SJSA1 (cell line): ENCODE measurements at places on chromosomes 2 and 18. TPM values are rescaled to one million over a fixed set of nuclear protein-coding genes. Genes with fewer than 3 reads are reported as not detected.

ZAP70 gene
- total RNA-seq, result not detected in 2 replicates

HK2 gene
- 5.0 and 7.1 TPM in 2 replicates for total RNA-seq

MPP4 gene
- 3.3 and 5.3 TPM in 2 replicates for total RNA-seq

DNA sequence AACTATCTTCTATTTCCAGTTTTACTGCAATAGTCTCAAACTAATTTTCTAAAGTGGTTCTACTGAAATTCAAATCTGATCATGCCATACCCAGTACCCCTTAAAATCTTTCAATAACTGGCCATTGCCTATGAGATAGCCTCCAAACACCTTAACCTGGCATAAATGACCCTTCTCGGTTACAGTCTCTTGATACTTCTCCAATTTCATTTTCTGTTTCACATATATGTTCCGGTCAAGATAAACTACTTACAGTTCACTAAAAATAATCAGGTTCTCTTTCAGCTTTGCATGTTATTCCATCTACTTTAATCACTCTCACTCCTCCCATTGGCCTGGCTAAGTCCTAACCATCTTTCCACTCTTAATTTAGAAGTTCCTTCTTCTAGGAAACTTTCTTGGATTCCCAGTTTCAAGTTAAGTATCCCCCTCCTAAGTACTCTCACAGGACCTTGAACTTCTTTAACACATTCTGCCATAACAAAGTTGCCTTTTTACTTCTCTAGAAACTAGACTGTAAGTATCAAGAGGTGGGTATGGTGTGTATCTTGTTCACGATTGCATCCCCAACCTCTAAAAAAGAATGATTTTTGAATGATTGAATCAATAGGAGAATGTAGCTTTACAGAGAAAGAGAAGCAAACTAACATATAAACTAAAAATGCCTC is 110.2 kb upstream of the RBBP8 start:
- no peaks in the 10 kb centered on the region for H3K36me3 ChIP-seq
- peaks cover 6% of the 10 kb centered on the region; the same call in 1 of the 2 replicates for H3K27me3 ChIP-seq
- peaks cover 4% of the 10 kb centered on the region; the same call in 1 of the 2 replicates for H3K4me1 ChIP-seq
- no peak overlapping the region for H3K27ac ChIP-seq
- no peak overlapping the region for H3K4me3 ChIP-seq

CDH19 gene
- not detected in 2 replicates for total RNA-seq

CFC1 gene
- not detected in 2 replicates for total RNA-seq

- no peaks in the 10 kb centered on the region for H3K4me1 ChIP-seq
- no peak overlapping the region for H3K27ac ChIP-seq
- H3K27me3 ChIP-seq, result no peaks in the 10 kb centered on the region
- DNase-seq, result no peak
- H3K4me3 ChIP-seq, result no peak overlapping the region
- no peaks in the 10 kb centered on the region for H3K36me3 ChIP-seq
Observed at GRCh38 chr2:59726228-59727120, 827.0 kb downstream of the BCL11A start.

- H3K36me3 ChIP-seq, result no peaks in the 10 kb centered on the region
- H3K27ac ChIP-seq, result no peak within 1 kb of the TSS
- H3K27me3 ChIP-seq, result no peaks in the 10 kb centered on the region
- DNase-seq, result no peak
- peaks cover 13% of the 10 kb centered on the region for H3K4me1 ChIP-seq
Observed at GRCh38 chr2:233760043-233760442, at the start of gene UGT1A1. Gene UGT1A1, plus strand, starts transcription at chr2:233760270. Its CDS starts 18 bp downstream, at chr2:233760288.

TMEM200C gene
- 3.9 and 8.1 TPM in 2 replicates for total RNA-seq

DNA sequence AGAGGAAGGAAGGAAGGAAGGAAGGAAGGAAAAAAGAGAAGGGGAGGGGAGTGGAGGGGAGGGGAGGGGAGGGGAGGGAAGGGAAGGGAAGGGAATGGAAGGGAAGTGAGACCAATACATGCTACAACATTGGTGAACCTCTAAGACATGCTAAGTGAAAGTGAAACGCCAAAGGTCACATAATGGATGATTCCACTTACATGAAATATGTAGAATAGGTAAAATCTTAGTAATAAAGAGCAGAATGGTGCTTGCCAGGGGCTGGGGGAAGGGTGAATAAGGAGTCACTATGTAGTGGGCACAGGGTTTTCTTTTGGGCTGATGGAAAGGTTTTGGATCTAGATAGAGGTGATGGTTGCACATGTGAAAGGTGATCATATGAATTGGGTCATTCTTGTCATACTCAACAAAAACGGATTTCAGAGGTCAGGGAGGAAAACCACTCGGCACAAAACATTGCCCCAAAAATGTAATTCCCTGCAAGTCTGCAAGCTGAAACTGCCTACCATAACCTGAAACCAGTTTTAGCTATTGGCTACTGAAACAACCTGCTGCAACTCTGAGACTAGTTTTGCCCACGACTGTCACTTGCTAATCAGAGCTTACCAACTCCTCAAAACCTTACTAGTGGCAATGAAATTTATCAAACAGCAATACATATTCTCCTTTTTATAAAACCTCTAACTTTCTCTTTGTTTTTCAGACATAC is 59.2 kb downstream of the CCDC141 start:
- no peak overlapping the region for H3K27ac ChIP-seq
- no peaks in the 10 kb centered on the region for H3K4me1 ChIP-seq
- no peaks in the 10 kb centered on the region for H3K36me3 ChIP-seq
- H3K27me3 ChIP-seq, result no peaks in the 10 kb centered on the region
- DNase-seq, result no peak

- H3K4me3 ChIP-seq, result no peak overlapping the region
- DNase-seq, result no peak
- peaks cover 11% of the 10 kb centered on the region for H3K36me3 ChIP-seq
Observed at GRCh38 chr2:64641599-64641998, 12.1 kb downstream of the SERTAD2 start.

IL36B gene
- total RNA-seq, result not detected in 2 replicates

DNA sequence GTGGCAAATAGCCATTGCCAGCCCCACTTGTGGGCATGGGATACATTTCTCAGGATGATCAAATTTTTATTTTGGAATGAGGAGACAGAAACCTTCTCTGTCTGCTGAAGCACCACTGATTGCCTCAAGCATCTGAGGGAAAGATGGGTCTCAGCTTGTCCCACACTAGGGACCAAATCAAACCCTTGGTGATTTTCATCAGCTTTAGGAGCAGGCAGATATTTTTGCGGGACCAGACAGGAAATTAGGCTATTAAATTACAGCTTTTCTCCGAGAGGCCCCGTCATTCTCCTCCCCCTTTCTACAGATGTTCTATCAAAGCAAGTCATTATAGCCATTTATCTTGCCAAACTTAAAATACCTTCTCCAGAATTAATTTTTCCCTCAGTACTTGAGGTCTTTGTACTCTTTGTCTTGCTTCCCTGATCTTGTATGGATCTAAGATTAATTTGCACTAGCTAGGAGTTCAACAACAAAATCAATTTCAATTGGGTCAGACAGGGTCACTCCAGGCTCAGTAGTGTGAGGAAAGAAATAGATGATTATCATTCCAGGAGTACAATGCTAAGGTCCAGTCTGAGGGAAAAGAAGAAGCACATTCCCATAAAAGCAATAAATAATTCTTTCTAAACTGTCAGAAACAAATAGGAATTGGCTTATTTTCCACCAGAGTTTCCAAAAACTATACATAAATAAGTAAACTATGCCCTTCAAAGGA is 818.1 kb upstream of the SOX11 start:
- no peak for DNase-seq
- H3K36me3 ChIP-seq, result no peaks in the 10 kb centered on the region
- H3K27me3 ChIP-seq, result no peaks in the 10 kb centered on the region
- no peak overlapping the region for H3K4me3 ChIP-seq
- H3K4me1 ChIP-seq, result no peaks in the 10 kb centered on the region
- H3K27ac ChIP-seq, result no peak overlapping the region

DNA sequence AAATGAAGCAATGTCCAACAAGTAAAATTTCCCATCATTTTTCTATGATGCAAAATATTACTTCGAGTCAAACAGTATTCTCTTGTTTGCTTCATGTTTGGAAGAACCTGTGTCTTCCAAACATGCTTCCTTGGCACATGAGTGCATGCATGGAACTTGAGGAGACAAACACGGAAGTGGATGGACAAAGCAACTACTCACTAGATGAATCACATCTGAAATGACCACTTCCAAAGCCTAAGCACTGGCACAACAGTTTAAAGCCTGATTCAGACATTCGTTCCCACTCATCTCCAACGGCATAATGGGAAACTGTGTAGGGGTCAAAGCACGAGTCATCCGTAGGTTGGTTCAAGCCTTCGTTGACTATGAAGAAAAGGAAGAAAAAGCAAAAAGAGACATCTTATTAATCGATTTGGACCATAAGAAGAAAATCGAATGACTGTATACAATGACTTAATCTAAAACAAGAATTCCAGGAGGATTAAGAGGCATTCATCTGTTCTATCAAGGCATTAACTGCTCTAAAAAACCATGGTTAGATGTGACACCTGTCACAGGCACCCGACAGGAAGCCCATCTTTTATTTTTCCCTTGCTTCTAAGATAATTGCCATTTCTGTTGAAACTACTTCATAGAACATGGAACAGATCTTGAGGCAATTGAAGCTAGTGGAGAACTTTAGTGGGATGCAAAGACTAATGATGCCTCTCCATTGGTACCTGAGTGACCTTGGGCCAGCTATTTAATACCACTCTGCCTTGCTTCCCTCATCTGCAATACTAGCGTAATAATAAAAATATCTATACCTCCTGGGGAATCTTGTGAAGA is 56.0 kb downstream of the ATIC start:
- no peak overlapping the region for H3K4me3 ChIP-seq
- H3K36me3 ChIP-seq, result peaks cover 98% of the 10 kb centered on the region
- no peak overlapping the region for H3K27ac ChIP-seq
- no peaks in the 10 kb centered on the region for H3K27me3 ChIP-seq
- H3K4me1 ChIP-seq, result no peaks in the 10 kb centered on the region
- no peak for DNase-seq

DNA sequence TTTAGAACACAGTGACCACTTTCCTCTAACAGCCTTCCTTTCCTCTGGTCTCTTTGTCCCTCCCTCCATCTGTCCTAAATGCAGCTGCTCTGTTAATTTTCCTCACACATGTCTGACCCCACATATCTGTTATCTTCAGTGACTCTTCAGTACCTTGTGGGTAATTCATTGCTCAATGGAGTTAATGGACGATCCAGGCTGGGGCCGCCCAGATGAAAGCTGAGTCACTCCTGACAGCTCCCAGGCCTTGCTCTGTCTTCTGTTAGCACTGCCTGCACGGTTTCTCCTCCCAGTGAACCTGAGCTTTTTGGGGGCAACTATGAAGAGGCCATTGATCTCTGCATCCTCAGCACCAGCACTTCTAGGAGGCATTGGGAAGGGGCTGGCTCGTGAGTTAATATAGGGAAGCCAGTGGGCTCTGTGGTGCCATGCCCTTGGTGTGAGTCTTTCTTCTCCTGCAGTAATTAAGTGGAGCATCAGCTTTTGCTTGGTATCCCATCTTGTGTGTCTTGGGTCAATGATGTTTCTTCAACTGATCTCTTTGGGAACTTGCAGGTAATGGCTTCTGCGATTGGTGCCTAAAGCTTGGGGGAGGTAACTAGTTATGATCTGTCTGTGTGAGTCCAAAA is 67.3 kb downstream of the SNORC start:
- no peak overlapping the region for H3K4me3 ChIP-seq
- no peak for DNase-seq
- no peaks in the 10 kb centered on the region for H3K36me3 ChIP-seq

- DNase-seq, result peak; percentile 84
- H3K27me3 ChIP-seq, result no peaks in the 10 kb centered on the region
- H3K4me3 ChIP-seq, result no peak overlapping the region
Observed at GRCh38 chr2:28445448-28446258, 50.2 kb upstream of the PLB1 start.

DNA sequence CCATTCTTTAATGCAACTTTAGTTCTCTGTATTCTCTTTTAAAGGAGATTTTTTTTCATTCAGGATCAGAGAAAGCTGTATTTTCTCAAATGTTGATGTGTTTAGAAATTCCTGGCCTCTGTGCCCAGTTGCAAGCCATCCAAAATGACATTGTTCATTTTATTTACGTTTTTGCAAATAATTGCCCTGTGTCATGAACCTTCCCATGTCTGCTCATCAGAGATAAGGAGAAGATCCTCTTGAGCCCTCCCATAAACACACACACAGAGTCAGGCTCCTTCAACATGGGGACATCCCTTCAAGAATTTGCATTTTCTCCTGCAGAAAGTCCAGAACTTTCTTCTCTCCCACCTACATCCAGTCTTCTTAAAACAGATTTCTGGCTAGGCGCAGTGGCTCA is 258.8 kb downstream of the GBX2 start:
- H3K4me3 ChIP-seq, result no peak overlapping the region
- H3K27ac ChIP-seq, result no peak overlapping the region
- peaks cover 13% of the 10 kb centered on the region for H3K36me3 ChIP-seq

DNA sequence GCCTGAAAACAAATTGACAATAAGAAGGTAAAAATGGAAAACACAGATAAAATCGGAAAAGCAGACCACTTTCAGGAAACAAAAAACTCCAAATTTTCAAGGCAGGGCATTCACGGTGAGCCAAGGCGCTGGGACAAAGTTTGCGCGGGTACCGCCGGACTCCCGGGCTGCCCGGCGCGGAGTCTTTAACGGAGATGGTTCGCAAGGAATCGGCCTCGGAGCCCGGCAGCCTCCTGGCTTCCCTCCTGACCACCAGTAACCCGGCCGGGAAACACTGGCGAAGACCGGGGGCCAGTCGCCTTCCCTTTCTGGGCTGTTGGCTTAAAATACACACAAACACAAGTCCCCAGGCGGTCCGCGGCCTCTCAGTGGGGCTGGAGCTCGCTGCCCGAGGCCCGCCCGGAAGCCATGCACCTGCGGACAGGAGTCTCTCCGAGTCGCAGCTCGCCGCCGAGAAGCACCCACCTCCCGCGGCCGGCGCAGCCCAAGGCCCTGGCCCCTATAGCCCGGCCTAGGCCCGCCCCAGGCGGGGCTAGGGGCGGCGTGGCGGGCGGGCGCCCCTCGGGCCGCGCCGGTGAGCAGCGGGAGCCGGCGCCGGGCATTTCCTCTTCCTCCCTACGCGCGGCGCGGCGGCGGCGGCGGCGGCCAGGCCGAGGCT is 622 bp upstream of the KCMF1 start:
- peaks cover 31% of the 10 kb centered on the region for H3K4me1 ChIP-seq
- peak overlapping the region; percentile 94 for H3K4me3 ChIP-seq
- peak overlapping the region; percentile 90 for H3K27ac ChIP-seq
- DNase-seq, result peak; percentile 61
- H3K27me3 ChIP-seq, result no peaks in the 10 kb centered on the region

SP9 gene
- 0.09 and 1.3 TPM in 2 replicates for total RNA-seq

GRCh38 chr2:202339071-202339870 is 36.9 kb upstream of the BMPR2 start:
- H3K27ac ChIP-seq, result no peak overlapping the region
- no peaks in the 10 kb centered on the region for H3K36me3 ChIP-seq
- no peak for DNase-seq
- no peak overlapping the region for H3K4me3 ChIP-seq
- H3K27me3 ChIP-seq, result no peaks in the 10 kb centered on the region

RGPD3 gene
- 0.03 and 0.39 TPM in 2 replicates for total RNA-seq

- no peak overlapping the region for H3K27ac ChIP-seq
- H3K4me3 ChIP-seq, result no peak overlapping the region
- peaks cover 27% of the 10 kb centered on the region for H3K27me3 ChIP-seq
- DNase-seq, result no peak
- no peaks in the 10 kb centered on the region; the same call in 1 of the 2 replicates for H3K4me1 ChIP-seq
Observed at GRCh38 chr2:219302412-219302968, 6.7 kb downstream of the PTPRN start.

SCYGR4 gene
- total RNA-seq, result not detected in 2 replicates

- no peaks in the 10 kb centered on the region for H3K27me3 ChIP-seq
- no peaks in the 10 kb centered on the region for H3K4me1 ChIP-seq
- H3K27ac ChIP-seq, result no peak overlapping the region
- H3K36me3 ChIP-seq, result no peaks in the 10 kb centered on the region
Observed at GRCh38 chr18:77544792-77545191, 295.1 kb downstream of the GALR1 start.
